ENCODE measurements at places on chromosomes 1 and 21.

GRCh38 chr1:168079761-168080160 lies 57.0 kb downstream of the GPR161 start:
- peak; percentile 66 for DNase-seq

DNA sequence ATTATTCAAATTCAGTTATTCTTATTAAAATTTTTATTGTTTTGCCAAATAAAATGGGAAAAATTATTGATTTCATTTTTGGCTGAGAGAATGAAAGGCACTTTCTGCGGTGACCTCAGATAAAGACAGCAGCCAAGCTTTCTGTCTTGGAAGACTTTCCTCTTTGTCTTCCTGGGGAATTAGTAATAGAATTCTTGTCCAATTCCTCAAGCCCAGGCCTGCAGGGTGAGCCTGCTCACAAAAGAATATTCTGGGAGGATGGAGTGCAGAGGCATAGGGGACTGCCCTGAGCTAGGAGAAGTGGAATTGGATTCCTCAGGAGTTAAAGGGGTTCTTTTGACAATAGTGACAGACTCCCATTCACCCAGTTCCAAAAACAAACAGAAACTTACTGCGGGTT lies 614.5 kb upstream of the ADGRL2 start:
- peak; percentile 88 for DNase-seq

DNA sequence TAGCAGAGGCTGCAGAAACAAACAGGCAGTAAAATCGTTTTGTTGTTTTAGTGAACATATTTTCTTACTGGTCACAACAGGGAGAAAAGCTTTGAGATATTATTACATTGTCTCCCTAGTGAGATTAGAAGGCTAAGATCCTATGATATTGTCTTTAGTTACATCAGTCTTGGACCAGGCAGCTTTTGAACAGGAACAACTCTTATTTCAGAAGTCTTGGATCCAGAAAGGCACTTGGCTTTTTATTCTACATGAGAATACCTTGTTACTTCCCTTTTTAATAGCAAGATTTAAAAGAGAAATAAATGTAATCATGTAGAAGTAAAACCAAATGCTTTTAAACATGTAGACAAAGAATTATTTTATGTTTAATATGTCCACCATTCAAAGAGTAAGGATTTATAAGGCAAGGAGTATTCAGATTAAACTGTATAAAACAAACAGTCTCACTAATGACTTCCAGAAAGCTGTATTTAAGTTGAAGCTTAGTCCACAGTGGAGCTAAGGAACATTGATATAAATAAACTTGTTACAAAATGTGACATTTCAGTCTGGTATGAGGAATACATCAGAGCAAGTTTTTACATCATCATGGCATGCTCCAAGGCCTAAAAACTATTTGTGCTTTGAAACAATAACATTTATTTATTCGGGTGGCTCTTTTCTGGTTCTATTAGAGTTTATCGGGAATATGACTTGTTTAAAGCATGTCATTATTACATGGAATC lies 72.2 kb downstream of the PHTF1 start:
- no peak for DNase-seq

DNA sequence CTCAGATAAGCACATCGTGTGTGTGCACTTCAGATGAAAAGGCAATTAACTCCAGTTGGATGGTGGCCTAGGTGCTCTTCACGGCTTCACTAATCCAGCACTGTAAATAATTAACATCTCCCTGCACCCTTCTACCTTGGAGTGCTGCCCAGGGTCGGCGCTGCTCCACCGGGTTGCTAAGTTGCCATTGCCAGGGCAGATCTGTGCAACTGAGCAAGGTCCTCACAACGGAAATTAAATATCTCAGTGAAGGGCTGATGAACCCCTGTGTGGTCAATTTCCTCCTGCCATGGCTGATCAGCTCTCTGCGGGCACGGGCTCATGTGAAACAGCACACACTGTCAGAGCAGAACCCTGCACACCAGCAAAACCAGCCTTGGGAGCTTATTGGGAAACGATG lies 63.2 kb downstream of the SYDE2 start:
- peak; percentile 43 for DNase-seq

DNA sequence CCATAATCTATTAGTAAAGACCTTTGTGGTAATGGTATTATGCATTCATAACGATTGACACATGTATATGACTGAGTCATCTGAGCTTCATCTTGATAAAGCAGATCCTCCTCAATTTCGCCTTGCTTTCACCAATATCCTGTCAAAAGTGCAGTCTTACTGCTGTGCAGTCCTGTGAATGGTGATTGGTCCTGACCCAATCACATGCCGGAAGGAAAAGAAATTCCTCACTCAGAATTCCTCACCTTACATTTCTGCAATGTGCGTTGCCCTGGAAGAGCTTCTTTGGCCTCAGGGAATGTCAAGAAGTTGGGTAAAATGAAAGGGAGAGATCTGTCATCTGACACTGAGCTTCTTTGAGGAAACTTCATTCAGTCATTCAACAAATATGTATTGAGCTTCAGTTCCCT lies 121.0 kb upstream of the TSPAN2 start:
- peak; percentile 92 for DNase-seq

GRCh38 chr1:16021681-16022080 lies at the start of gene CLCNKA:
TSS of gene CLCNKA (plus strand) at chr1:16022036. CDS start at chr1:16022620, 584 bp downstream.
- no peak for DNase-seq

- DNase-seq, result no peak
Observed at GRCh38 chr21:31145274-31145673, 107.0 kb upstream of the KRTAP19-8 start.

DNA sequence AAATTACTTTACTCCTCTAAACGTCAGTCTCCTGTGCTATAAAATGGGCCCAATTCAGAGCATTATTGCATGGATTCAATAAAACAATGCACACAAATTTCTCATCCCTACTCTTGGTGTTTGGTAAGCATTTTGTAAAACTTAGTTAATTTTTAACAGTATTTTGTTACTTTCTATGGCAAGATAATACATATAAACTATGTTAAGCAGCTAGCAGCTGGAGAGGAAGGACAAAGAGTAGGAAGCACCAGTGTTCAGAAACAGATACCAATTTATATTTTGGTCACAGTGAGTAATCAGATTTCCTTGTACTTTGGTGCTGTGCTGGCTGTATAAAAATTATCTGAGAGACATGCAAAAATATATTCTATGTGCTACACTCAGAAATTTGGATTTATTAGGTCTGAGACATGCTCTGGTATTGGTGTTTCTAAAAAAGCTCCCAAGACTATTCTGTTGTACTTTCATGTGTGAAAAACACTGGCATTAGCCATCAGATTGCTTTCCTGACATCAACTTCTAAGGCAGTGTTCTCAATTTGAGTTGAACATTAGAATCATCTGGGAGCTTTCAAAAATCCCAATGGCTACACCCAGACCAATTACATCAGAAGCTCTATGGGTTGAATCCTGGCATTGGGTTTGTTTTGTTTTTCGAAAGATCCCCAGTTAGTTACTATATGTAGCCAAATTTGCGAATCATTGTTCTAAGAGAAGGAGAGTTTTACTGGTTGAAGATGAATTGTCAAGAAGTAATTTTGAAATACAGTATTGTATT lies 100.3 kb upstream of the C1orf87 start:
- no peak for DNase-seq

GRCh38 chr1:19698181-19698580 lies 33.5 kb downstream of the HTR6 start:
- no peak for DNase-seq

- DNase-seq, result peak; percentile 14
Observed at GRCh38 chr1:76494807-76495206, 372.5 kb upstream of the ST6GALNAC5 start.

DNA sequence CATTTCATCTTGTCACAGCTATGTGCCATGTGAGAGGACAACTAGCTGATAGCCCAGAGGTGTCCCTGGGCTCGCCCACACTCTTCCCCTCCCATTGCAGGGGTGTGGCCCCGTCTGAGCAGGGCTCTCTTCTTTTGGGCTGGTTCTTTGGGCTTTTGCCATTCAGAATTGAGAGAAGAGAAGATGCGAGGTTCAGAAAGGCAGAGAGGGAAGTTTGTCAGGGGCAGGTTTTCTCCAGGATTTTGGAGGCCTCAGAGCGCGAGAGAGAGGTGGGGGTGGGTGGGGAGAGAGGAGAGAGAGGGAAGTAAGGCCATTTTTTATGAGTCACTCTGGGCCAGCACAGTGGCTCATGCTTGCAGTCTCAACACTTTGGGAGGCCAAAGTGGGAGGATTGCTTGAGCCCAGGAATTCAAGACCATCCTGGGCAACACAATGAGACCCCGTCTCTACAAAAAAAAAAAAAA lies 5.2 kb downstream of the IFI6 start:
- DNase-seq, result no peak

- DNase-seq, result no peak
Observed at GRCh38 chr1:14956579-14957195, 196.9 kb upstream of the TMEM51 start.

GRCh38 chr1:196461521-196461920 lies 146.7 kb downstream of the KCNT2 start:
- DNase-seq, result no peak

- no peak for DNase-seq
Observed at GRCh38 chr1:16250524-16251251, 13.7 kb upstream of the CPLANE2 start.

DNA sequence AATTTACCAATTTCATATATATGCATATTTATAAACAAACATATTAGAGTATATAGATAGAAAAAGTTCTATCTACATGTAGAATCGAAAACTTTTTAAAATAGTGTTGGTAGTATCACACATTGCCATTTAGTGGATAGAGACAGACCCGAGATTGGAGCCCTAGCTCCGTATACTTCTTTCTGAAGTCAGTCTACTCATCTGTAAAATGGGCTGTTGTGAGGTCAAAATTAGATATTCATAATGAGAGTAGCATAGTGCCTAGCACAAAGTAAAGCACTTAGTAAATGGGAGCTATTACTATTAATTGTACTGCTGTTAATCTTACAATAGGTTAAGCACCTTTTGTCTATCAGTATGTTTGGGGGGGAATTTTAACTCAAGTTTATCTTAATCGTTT lies 4.2 kb upstream of the RSPH1 start:
- DNase-seq, result no peak

DNA sequence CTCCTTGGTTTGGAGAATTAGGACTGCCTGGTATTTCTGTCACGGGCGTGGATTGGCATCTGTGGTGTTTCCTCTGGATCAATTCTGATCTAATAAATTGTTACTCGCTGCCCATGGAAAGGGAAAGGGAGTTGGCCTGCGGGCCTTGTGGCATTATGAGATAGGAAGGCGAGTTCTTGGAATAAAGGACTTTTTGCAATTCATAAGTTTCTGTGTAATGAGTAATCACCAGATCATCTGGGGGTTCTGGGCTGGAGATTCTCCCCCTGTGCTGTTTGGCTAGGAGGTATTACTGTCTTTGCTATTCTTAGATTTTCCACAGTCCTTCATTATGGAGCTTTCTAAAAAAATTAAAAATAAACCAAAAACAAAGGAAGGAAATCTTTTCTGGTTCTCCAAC lies 315.9 kb downstream of the CAMTA1 start:
- DNase-seq, result no peak

- no peak for DNase-seq
Observed at GRCh38 chr1:36492491-36492890, 9.8 kb upstream of the CSF3R start.

GRCh38 chr1:163399976-163400601 lies 78.3 kb downstream of the NUF2 start:
- no peak for DNase-seq

DNA sequence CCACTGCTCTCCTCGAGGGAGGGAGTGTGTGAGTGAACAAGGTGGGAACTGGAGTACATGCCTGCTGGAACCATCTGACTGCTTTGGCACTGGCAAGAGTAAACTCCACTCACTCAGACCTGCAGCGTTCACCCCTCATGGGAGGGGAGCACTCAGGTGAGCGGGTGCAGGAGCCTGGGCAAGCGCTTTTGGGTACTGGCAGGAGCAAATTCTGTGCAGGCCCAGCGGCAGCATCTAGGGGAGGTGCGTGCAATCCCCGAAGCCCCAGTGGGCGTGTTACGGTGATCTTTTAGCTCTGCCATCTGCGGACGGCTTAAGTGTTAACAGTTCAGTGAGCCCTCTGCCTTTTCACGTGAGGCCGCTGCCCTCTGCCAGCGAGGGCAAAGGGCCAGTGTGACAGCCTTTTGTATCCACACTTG lies 127.4 kb downstream of the PATJ start:
- no peak for DNase-seq

DNA sequence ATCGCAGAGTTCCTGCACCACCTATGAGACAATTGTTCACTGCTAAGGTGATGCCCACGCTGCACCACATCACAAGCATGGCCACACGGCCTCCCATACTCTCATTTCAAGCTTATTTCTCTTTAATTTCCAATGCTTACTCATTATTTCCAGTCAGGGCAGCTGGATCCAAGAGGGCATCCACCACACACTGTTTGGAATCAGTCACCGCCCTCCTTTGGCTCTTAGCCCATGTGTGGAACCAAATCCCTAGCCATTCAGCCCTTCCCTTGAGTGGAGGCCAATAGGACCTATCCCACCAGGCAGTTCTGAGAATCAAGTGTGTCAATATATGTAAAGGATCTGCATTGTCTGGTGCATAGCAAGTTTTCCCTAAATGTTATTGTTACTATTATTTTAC lies 26.3 kb upstream of the PALMD start:
- DNase-seq, result peak; percentile 17

DNA sequence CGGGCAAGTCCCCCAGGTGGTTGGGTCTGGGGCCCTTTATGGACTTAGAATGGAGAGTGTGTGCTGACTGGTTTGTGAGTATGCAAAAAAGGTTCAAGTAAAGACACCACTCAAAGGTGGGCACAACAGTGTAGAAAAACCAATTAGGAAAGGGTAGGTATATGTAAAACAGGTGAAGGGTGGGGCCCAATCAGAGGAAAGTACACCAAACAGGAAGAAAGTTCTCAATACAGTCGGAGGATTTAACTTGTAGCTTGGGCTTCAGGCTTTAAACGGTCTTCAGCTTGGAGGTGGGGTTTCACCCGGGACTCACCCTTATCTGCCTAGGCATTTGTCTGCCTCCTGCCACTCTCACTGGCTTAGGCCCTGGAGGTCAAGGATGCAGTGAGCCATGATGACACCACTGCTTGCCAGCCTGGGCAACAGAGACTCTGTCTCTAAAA lies 6.8 kb upstream of the PUM1 start:
- no peak for DNase-seq

- DNase-seq, result no peak
Observed at GRCh38 chr1:9530320-9530719, 8.9 kb upstream of the SLC25A33 start.

DNA sequence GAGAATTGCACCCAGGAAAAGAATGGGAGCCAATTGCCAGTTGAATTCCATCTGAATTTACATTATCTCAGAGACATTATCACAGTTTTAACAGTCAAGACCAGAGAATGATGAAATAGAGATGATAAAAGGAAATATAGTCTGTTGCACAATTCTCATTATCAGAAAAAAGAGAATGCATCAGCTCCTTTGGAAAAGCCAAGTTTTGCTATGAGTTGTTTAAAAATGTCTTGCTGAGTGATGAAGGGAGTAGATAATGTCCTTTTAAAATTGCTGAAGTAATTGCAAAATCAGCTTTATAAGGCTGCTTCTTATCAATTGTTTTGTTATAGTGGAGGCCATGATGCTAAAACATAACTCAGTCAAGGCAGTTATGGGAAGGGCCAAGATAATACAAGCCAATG lies 37.9 kb upstream of the EEIG2 start:
- no peak for DNase-seq

- peak; percentile 7 for DNase-seq
Observed at GRCh38 chr1:234780531-234781162, 170.7 kb upstream of the IRF2BP2 start.

Measured in epithelial cell of esophagus (primary cell).